A172 (cell line): ENCODE measurements at places on chromosomes 16 and 17. TPM values are rescaled to one million over a fixed set of nuclear protein-coding genes. Genes with fewer than 3 reads are reported as not detected.

ATP2A1 gene
- 0.14 and 1.1 TPM in 2 replicates for total RNA-seq

UBB gene
- total RNA-seq = 1,859 and 2,439 TPM in 2 replicates

KRT24 gene
- total RNA-seq = not detected in 2 replicates

WNT9B gene
- total RNA-seq = not detected in 2 replicates

TEX19 gene
- total RNA-seq = 0.22 TPM in 1 of 2 replicates, not detected in the other

MIEF2 gene
- total RNA-seq = 19.4 and 27.7 TPM in 2 replicates

KRTAP9-4 gene
- total RNA-seq = not detected in 2 replicates

CDC6 gene
- total RNA-seq = 85.1 and 87.9 TPM in 2 replicates

CRISPLD2 gene
- total RNA-seq = 0.95 and 1.1 TPM in 2 replicates

CCL14 gene
- total RNA-seq = not detected in 2 replicates

PPP1R1B gene
- total RNA-seq = not detected in 2 replicates

MFSD6L gene
- total RNA-seq = not detected in 2 replicates

INCA1 gene
- total RNA-seq = 0.88 and 1.5 TPM in 2 replicates

TRIM72 gene
- under 0.01 and 0.02 TPM in 2 replicates for total RNA-seq

QPRT gene
- total RNA-seq = 83.7 and 122 TPM in 2 replicates

CACNG1 gene
- total RNA-seq = not detected in 2 replicates

CCL13 gene
- total RNA-seq = not detected in 2 replicates

PIK3R6 gene
- not detected in 2 replicates for total RNA-seq

SOX9 gene
- 21.5 and 26.1 TPM in 2 replicates for total RNA-seq

CCL4 gene
- not detected in 2 replicates for total RNA-seq

ZNF768 gene
- 43.7 and 61.6 TPM in 2 replicates for total RNA-seq

EVI2B gene
- total RNA-seq = 0.24 and 0.60 TPM in 2 replicates

FLYWCH1 gene
- 41.3 and 41.6 TPM in 2 replicates for total RNA-seq

PIRT gene
- not detected in 2 replicates for total RNA-seq

SNX20 gene
- total RNA-seq = not detected in 2 replicates

GGT6 gene
- not detected in 2 replicates for total RNA-seq

WWP2 gene
- 16.4 and 23.2 TPM in 2 replicates for total RNA-seq

SLFN13 gene
- 0.52 and 0.84 TPM in 2 replicates for total RNA-seq

LPCAT2 gene
- 18.6 and 20.2 TPM in 2 replicates for total RNA-seq

NPIPA5 gene
- not detected in 2 replicates for total RNA-seq

ABCC12 gene
- total RNA-seq = not detected in 2 replicates

KRT15 gene
- total RNA-seq = 29.8 and 31.9 TPM in 2 replicates

TEDC2 gene
- total RNA-seq = 33.2 and 48.6 TPM in 2 replicates

TNFRSF17 gene
- not detected in 2 replicates for total RNA-seq

KRT12 gene
- not detected in 2 replicates for total RNA-seq

KRTAP2-2 gene
- not detected in 2 replicates for total RNA-seq
